ENCODE measurements at places on chromosomes 1 and 21. TPM values are rescaled to one million over a fixed set of nuclear protein-coding genes. Genes with fewer than 3 reads are reported as not detected.

- H3K4me3 ChIP-seq, result no peak overlapping the region
- no peaks in the 10 kb centered on the region for H3K27me3 ChIP-seq
- no peak for DNase-seq
- no peak overlapping the region for H3K27ac ChIP-seq
- H3K36me3 ChIP-seq, result no peaks in the 10 kb centered on the region
Measured at GRCh38 chr1:101588677-101589076, 351.9 kb downstream of the S1PR1 start.

DNA sequence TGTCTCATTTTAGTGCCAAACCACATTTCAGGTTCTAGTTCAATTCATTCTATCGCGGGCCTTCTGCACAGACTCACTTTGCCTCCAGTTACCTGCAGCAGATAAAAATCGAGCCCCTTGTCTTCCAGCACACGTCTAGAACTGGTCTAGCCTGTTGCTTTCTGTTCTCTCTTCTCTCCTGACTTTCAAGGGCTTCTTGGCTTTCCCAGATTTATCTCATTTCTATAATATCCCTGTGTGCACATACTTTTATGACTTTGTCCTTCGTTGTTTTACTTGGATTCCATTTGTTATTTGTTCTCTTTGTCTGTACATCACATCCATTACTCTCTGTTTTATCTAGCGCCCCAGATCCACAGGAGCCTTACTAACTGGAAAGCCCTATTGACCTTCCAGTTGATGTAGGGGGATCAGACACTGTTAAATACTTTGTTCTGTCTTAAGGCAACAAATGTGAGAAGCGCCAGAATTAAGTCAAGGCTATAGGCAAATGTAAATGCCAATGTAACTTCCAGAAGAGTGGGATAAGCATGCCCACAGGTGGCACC lies 284.5 kb upstream of the ADGRL4 start:
- H3K4me1 ChIP-seq, result no peaks in the 10 kb centered on the region
- no peaks in the 10 kb centered on the region for H3K36me3 ChIP-seq
- no peak overlapping the region for H3K27ac ChIP-seq
- no peak overlapping the region for H3K4me3 ChIP-seq
- no peak for DNase-seq

GRCh38 chr1:208012721-208013120 lies 101.8 kb upstream of the CD34 start:
- no peaks in the 10 kb centered on the region for H3K27me3 ChIP-seq
- no peaks in the 10 kb centered on the region for H3K36me3 ChIP-seq
- H3K27ac ChIP-seq, result no peak overlapping the region
- DNase-seq, result no peak
- no peak overlapping the region for H3K4me3 ChIP-seq

GRCh38 chr1:150513351-150513791 lies 2.2 kb upstream of the FALEC start:
- H3K4me3 ChIP-seq, result no peak overlapping the region
- peaks cover 21% of the 10 kb centered on the region for H3K36me3 ChIP-seq
- DNase-seq, result no peak

- no peak overlapping the region for H3K27ac ChIP-seq
- H3K27me3 ChIP-seq, result no peaks in the 10 kb centered on the region
- H3K4me1 ChIP-seq, result no peaks in the 10 kb centered on the region
- DNase-seq, result no peak
- H3K36me3 ChIP-seq, result no peaks in the 10 kb centered on the region
- H3K4me3 ChIP-seq, result no peak overlapping the region
Measured at GRCh38 chr1:79043506-79043905, 37.0 kb upstream of the ADGRL4 start.

DNA sequence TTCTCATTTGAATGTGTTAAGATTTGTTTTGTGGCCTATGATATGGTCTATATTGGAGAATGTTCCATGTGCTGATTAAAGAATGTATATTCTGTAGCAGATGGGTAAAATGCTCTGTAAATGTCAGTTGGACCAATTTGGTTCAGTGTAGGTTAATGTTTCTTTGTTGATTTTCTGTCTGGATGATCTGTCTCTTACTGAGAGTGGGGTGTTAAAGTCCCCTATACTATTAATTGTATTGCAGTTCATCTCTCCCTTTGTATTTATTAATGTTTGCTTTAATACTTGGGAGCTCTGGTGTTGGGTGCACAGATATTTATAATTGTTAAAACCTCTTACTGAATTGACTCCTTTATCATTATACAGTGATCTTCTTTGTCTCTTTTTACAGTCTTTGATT lies 584.5 kb downstream of the NUF2 start:
- H3K27me3 ChIP-seq, result no peaks in the 10 kb centered on the region
- H3K4me1 ChIP-seq, result no peaks in the 10 kb centered on the region
- H3K36me3 ChIP-seq, result no peaks in the 10 kb centered on the region

- H3K36me3 ChIP-seq, result no peaks in the 10 kb centered on the region
- no peaks in the 10 kb centered on the region for H3K27me3 ChIP-seq
- peaks cover 3% of the 10 kb centered on the region for H3K4me1 ChIP-seq
- no peak overlapping the region for H3K4me3 ChIP-seq
- peak overlapping the region; percentile 51 for H3K27ac ChIP-seq
Measured at GRCh38 chr21:35323947-35324346, 274.8 kb upstream of the RUNX1 start.

The CTPS1 gene
- total RNA-seq, result 14.0 TPM

The TAL1 gene
- total RNA-seq, result not detected

The PDE4B gene
- 0.87 TPM for total RNA-seq

The F13B gene
- total RNA-seq, result not detected
